ENCODE measurements at places on chromosomes 7 and 10.

- DNase-seq, result no peak
Observed at GRCh38 chr7:139734395-139734794, 43.4 kb downstream of the HIPK2 start.

DNA sequence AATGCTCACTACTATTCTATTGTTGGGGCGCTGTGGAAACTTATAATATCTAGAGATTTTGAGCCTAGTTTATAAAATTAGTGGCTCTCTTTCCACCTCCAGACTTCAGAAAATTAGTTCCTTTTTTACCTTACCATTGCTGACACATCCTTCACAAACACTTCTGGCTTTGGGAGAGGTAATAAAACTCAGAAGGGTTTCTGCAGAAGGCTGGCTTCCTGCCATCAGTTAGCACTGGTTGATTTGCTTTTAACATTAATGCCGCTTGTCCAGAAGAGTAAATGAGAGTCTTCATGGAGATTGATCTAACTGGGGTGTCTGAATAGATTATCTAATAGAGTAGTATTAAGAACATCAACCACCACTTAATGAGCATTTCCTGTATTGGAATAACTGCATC is 20.3 kb downstream of the ACSM6 start:
- DNase-seq, result no peak

GRCh38 chr10:126102636-126103035 is 206.3 kb downstream of the FANK1 start:
- DNase-seq, result no peak

GRCh38 chr10:95408148-95408960 is 117.6 kb upstream of the PDLIM1 start:
- no peak for DNase-seq

DNA sequence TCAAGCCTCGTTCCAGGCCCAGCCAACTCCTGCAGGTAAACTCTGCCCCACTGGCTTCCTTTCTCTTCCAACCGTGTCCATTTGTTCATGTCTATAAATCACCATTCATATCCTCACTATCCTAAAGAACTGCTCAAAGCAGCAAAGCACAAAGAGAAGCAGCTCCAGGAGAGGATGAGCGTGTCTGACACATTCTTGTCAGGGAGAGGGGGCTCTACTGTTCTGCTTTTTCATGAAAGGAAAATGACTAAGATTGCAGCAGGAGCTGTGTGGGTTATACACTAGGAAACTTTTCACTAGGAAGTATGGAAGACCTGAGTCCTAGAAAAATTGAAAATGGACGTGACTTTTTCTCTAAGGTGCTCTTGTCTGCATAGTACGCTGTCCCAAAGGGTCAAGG is 16.7 kb downstream of the AGFG2 start:
- DNase-seq, result no peak

DNA sequence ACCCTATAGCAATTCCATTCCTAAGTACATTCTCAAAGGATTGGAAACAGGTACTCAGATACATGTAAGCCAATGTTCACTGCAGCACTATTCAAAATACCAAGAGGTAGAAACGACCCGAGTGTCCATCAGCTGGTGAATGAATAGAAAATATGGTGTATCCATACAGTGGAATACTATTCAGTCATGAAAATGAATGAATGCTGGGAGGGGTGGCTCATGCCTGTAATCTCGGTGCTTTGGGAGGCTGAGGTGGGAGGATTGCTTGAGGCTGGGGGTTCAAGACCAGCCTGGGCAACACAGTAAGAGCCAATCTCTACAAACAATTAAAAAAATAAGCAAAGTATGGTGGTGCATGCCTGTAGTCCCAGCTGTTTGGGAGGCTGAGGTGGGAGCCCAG is 62.8 kb downstream of the CLEC2L start:
- DNase-seq, result no peak

- DNase-seq, result no peak
Observed at GRCh38 chr7:50229964-50230363, 74.6 kb upstream of the IKZF1 start.

- DNase-seq, result no peak
Observed at GRCh38 chr7:129824291-129825208, 128.2 kb downstream of the UBE2H start.
